ENCODE measurements at places on chromosomes 5 and 9.

DNA sequence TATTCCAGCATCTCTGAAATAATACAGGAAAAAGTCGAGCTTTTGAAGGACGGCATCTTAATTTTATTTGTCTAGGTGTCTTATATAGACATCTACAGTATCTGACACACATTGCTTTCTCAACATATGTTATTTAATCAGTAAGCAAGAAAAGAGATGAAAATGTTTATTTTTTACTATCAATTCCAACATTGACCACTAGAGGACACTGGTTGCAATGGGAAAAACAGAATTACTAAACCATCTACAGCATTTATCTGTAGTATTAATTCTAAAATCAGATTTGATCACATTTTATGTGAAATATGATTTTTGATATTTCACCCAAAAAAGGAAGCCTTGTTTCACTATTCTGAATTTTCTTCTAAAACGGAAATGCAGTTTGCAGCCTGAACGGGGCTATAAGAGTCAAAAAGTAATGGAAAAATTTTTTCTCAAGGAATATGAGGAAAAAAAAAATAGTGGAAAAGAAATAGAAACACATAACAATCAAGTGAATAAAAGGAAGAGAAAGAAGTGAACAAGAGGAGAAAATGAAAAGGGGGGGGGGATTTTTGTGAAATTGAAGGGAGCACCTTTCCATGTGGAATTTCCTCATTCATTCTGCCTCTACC, 98.6 kb downstream of the OSTF1 start:
- DNase-seq = no peak

DNA sequence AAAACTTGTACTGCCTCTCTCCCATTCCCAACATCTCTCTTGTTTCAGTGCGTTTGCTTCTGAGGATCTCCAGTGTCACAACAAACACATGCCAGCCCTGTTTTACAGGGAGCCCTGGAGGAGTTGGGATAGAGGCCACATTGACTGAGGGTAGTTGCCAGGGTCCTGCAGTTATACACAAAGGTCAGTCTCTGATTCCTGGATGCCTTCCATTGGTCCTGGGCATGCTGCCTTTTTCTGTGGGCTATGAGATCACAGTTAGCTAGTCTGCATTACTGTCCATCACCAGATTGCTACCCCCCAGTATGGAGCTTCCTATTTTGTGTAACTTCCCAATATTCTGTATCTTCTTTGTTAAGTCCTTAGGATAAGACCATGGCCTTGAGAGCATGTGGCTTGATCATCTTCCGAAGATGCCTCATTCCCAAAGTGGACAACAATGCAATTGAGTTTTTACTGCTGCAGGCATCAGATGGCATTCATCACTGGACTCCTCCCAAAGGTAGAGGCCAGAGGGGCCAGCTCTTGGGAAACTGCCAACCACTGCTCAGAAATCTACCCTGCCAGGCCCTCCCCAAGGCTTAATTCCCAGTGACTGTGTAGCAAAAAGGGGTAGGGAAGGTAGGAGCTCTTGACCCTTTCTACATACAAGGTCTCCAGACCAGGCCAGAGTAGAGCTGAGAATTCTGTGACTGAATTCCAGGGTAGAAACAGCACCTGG, 9.5 kb downstream of the NUDT2 start:
- DNase-seq = no peak

GRCh38 chr5:110354311-110354710, 372.2 kb downstream of the TMEM232 start:
- DNase-seq = peak; percentile 55

GRCh38 chr9:87441251-87441650, 56.4 kb upstream of the DAPK1 start:
- DNase-seq = no peak

- no peak for DNase-seq
Measured at GRCh38 chr5:139690064-139690802, 42.1 kb downstream of the CXXC5 start.

- peak; percentile 85 for DNase-seq
Measured at GRCh38 chr5:126780165-126780827, 3.4 kb downstream of the LMNB1 start.
